ENCODE measurements at places on chromosomes 12 and 14.

- no peak for DNase-seq
Measured at GRCh38 chr12:4388032-4388431, 8.5 kb upstream of the FGF23 start.

GRCh38 chr14:80549141-80549540, 337.8 kb upstream of the DIO2 start:
- no peak for DNase-seq

- DNase-seq = no peak
Measured at GRCh38 chr12:3304436-3305165, 186.4 kb upstream of the PRMT8 start.

GRCh38 chr12:4276524-4277204, 3.1 kb downstream of the CCND2 start:
- peak; percentile 80 for DNase-seq

- no peak for DNase-seq
Measured at GRCh38 chr14:53493860-53494259, 340.7 kb upstream of the DDHD1 start.

DNA sequence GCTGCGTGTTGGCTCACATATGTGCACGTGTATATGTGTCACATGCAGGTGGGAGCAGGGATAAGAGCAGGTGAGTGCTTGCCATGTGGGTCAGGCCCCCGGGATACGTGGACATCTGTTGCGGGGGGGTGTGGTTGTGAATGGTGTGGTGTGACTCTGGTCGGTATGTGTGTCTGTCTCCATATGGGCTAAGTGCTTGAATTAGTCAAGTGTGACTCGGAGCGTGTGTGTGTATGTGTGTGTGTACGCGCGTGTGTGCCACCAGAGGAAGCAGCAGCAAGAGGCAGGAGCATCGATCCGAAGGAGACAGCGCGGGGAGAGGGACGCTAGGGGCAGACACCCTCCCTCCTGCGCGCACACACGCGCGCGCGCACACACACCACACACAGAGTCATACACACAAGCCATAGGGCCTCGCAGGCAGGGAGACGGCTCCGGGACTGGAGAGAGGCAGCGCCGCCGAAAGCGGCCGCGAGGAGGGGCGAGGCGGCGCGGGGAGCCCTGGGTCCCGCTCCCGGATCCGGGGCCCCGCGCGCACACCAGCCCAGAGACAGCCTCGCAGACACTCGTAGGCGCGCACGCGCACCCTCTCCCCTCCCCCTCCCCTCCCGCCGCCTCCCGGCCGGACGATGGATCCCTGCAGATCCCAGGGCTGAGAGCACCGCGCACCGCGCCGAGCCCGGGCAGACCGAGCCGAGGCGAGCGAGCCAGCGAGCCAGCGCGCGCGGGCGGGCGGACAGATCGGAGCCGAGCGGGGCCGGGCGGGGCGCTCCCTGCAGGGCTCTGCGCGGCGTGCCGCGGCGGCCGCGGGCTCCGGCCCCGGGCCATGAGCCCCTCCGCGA, at the start of gene ASIC1:
TSS of gene ASIC1 (plus strand) at position 597 of the 842 bp plus-strand sequence. CDS start 1,171 bp downstream, outside the sequence.
- no peak for DNase-seq

GRCh38 chr12:27076468-27076867, 5.9 kb downstream of the C12orf71 start:
- no peak for DNase-seq
